WTC11 (cell line): ENCODE measurements at places on chromosomes 11 and 22.

- no peak for DNase-seq
Measured at GRCh38 chr11:100460426-100460825, 226.7 kb upstream of the ARHGAP42 start.

GRCh38 chr22:49503321-49503720 lies 324.4 kb downstream of the BRD1 start:
- DNase-seq, result no peak

- DNase-seq, result no peak
Measured at GRCh38 chr22:31135706-31136105, 4.6 kb downstream of the PLA2G3 start.

GRCh38 chr11:94519478-94520084 lies 7.3 kb downstream of the C11orf97 start:
- no peak for DNase-seq

DNA sequence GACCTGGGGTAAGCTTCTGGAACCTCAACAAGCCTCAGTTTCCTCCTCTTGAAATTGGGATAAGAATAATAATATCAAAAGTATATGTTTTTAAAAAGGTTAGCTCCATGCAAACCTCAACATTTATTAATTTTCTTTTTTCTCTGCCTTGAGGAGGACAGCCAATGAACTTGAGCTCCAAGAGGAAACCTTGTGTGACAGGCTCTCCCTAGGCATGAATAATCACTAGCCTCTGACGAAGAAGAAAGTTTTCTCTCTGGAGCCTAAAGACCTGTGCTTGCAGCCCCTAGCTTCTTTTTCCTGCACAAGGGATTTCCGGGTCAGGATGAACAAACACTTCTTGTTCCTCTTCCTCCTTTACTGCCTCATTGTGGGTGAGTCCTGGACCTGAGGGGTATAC lies at the start of gene PATE3:
TSS of gene PATE3 (plus strand) at position 301 of the 400 bp plus-strand sequence. CDS start at position 326, 25 bp downstream.
- DNase-seq, result no peak

GRCh38 chr11:115927823-115928329 lies 423.7 kb upstream of the CADM1 start:
- no peak for DNase-seq

DNA sequence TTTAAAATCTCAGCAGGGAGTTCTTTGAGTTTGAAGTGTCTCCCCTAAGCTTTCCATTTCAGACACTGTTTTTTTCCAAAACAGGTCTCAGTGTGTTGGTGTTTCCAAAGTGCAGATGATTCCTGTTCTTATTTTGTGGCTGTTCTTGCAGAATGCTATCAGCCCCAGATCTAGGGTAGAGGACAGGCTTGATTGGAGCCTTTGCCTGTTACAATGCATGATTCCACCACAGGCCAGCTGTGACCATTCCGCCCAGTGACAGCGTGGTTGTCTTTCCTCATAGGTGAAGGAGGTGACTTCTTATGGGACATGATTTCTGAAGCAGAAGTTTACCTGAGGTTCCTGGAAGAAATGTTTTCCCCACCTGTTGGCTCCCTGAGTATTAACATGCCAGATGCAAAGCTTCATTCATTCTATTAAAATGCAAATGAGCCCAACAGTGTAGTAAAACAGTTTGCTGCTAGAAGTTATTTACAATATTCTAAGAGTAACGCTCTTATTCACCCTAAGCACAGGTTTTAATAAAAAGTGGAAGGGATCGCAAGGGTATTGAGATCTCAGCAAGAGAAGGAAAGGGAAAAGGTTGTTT lies 36.9 kb upstream of the BIRC3 start:
- no peak for DNase-seq

DNA sequence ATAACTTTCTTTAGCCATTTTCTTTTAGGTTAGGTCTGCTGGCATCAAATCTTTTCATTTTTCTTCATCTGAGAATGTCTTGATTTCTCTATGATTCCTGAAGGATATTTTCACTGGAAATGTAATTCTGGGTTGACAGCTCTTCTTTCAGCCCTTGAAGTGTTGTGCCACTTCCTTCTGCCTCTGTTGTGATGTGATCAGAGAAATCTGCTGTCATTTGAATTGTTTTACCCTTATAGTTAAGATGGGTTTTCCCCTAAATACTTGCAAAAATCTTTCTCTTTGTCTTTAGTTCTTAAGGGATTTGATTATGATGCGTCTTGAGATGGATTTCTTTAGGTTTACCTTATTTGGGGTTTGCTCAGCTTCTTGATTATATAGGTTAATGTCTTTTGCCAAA lies 23.0 kb downstream of the USP47 start:
- no peak for DNase-seq

- no peak for DNase-seq
Measured at GRCh38 chr11:71064183-71064582, 188.2 kb downstream of the SHANK2 start.

- no peak for DNase-seq
Measured at GRCh38 chr11:105899772-105900171, 122.3 kb downstream of the MSANTD4 start.

DNA sequence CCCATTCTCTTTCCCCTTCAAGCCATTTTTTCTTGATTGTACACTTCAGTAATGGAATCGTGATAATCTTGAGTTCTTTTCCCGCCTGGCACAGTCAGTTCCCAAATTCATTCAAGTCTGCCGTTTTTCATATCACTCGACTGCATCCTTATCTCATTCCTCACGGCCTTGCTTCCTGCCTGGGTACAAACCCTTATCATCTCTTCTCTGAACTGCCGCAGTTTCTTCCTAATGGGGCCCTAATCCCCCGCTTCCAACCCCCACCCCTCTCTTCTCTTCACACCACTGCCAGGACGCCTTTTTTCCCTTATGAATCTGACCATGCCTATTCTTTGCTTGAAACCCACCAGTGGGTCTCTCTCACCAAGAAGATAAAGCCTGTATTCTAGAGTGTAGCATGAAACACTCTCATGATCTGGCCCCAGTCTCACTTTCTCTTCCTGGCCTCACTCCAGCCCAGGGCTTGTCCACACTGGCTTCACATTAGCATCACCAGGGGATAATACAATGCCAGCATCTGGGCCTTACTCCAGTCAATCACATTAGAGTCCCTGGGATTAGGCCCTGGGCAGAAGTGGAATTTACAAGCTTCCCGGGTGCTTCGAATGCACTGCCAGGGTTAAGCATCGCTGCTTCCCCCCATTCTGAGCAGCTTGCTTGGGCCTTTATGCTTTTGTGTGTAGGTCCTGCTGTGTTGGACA lies 102.1 kb downstream of the FBXO7 start:
- no peak for DNase-seq

DNA sequence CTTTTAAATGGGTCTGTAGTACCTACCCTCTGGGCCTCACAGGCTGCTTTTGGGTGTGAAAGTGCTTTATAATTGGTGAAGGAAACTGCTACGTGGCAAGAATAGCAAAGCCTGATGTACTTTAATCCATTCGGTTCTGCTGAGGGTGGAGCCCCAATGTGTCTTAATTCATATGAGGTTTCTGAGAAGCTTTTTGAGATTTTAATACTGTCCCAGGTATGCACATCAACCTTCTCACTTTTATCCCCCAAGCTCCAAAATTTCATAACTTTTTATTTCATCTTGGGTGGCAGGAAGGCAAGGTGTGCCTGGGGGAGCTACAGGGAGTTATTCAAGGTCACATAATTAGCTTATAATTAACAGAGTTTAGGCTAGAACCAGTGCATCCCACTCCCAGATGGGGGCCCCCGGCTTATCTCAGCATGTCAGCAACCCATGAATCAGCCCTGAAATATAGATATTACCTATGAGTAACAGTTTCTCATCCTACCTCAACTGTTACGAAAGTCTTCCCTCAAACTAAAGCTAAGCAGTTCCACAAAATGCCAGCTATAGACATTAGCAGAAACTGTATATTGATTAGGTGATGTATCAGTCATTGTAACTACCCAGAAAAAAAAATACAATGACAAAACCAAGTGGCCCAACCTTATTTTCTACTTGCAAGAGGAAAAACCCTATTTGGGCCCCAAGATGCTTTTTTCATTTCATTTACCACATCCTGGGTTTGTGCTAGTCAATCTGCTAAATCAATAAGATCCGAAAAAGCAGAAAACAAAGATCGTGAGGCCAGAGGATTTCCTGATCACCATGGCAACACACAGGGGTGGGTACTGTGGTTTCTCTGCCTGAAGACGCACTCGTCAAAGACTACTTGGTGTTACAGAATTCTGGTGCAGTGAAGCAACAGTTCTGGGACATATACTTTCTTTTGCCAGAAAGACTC lies 26.7 kb downstream of the CD44 start:
- no peak for DNase-seq

DNA sequence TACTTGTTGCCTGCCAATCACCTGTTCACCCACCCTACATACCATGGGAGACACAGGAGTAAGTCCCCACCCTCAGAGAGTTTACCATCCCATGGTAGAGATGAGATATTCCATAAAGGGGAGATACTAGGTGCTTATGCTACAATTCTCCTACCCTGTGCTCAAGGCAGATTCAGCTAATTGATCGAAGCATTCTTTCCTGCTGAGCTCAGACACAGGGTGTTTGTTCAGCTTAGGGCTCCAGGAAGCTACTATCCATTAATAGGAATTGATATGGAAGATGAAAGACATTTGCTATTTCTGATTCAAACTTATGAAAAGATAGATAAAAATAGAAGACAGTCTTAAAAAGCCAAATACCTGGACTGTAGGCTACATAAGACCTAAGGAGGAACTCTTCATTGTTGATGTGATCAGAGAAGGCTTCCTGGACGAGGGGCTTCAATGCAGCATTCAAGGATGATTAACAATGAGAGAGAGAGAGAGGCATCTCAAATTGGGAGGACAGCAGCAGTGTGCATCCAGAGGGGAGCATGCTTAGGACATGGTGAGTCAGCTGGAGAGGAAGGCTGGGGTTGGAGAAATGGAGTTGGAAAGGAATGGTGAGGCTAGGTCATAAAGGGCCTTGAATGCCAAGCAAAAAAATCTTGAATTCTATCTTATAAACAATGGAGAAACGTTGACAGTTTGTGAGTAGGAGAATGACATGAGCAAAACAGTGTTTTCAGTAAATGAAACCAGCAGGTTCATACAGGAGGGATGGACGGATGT lies 15.0 kb downstream of the SYT13 start:
- no peak for DNase-seq

GRCh38 chr11:1006762-1007161 lies 29.8 kb downstream of the MUC6 start:
- no peak for DNase-seq
